ENCODE measurements at places on chromosomes 7 and 10.
A peak's percentile ranks its signal among the peaks of the same experiment; 100 is the strongest.

- peak; percentile 31 for DNase-seq
Observed at GRCh38 chr7:126213876-126214275, 1038.9 kb downstream of the GRM8 start.

DNA sequence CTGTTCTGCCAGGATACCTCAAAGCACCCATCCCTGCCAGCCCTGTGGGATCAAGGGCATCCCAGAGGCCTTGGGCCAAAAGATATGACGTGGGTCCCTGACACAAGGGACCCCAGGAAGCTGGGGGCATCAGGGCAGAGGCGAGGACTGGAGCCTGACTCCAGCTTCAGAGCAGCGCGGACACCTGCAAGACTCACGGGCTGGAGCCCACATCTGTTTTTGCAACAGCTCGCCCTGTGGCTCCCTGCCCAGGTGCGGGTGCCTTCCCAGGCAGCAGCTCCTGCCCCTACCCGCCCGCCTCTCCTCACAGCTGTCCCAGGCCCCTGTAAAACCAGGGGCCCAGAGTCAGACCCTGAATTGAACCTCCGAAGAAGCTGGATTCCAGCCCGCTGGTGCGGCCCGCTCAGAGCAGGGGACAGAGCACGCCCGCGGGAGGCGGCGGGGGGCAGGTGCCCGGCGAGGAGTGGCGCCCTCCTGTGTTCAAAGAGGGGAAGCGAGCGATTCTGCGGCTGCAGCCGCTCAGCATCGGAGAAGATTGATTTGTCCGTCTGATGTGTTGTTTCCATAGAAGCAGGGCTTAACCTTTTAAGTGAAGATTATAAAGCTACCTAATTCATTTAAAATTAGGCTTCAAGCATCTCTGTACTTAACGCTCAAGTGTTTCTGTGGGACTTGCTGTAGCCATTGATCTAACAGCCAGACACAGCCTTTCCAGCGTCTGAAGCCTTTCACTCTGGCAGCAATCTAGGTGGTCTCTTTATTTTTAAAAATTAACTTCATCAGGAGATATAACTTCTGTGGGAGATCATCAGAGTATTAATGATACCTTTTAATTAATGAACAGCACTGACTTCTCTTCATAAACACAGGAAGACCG is 88.4 kb downstream of the BEND7 start:
- DNase-seq, result peak; percentile 17

- DNase-seq, result no peak
Observed at GRCh38 chr10:133388236-133388972, 5.6 kb upstream of the MTG1 start.

DNA sequence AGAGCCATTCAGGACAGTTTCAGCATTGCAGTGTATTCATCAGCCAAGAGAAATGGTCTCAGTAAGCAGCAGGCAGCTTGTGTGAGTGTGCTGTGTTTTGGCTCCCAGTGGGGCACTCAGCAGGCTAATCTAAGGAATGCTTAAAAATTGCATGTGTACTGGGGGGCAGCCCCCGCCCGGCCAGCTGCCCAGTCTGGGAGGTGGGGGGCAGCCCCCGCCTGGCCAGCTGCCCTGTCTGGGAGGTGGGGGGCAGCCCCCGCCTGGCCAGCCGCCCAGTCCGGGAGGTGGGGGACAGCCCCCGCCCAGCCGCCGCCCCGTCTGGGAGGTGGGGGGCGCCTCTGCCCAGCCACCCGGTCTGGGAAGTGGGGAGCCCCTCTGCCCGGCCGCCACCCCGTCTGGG is 116.2 kb downstream of the GRID1 start:
- DNase-seq, result no peak

- DNase-seq, result no peak
Observed at GRCh38 chr7:141302617-141303016, 228.8 kb downstream of the TMEM178B start.

DNA sequence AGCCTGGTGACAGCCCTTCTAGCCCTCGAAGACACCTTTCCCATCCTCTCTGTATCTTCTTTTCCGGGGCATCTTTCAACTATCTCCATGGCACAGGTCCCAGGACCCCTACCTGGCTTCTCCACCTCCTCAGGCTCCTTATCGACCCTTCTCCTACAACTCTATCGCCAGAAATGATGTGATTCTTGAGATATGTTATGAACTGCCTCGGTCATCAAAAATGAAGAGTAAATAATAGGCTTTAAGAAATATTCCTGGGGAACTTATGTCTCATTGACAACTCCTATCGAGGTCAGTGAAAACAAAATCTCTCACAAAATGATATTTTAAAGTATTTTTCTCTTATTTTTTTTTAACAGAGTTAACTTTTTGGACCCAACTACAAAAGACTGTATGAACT is 405.5 kb upstream of the SHH start:
- DNase-seq, result no peak

DNA sequence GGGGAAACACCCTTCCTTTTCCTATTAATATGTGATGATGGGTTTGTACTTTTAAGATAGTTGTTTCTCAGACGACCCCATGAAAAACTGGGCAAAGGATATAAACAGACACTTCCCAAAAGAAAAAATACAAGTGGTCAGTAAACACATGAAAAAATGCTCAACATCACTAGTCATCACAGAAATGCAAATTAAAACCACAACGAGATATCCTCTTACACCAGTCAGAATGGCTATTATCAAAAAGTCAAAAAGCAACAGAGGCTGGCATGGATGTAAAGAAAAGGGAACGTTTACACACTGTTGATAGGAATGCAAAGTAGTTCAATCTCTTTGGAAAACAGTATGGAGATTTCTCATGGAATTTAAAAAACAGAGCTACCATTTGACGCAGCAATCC is 111.4 kb upstream of the ZEB1 start:
- DNase-seq, result no peak

DNA sequence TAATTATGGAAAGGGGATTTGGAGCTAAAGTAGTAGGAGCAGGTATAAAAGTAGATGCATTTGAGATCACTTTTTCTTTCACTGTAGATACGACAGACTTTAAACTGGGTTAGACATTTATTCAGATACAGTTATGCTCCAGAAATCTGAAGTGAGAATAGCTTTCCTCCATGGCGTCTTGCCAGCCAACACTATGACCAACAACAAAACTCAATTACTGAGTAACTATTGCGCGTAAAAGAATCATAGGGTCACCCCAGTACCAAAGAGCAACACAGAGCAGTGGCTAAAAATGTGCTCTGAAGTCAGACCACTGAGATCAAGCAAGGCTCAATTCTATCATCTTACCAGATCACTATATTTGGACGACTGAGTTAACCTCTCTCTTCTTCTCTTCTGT is 262.5 kb upstream of the SORCS1 start:
- no peak for DNase-seq

DNA sequence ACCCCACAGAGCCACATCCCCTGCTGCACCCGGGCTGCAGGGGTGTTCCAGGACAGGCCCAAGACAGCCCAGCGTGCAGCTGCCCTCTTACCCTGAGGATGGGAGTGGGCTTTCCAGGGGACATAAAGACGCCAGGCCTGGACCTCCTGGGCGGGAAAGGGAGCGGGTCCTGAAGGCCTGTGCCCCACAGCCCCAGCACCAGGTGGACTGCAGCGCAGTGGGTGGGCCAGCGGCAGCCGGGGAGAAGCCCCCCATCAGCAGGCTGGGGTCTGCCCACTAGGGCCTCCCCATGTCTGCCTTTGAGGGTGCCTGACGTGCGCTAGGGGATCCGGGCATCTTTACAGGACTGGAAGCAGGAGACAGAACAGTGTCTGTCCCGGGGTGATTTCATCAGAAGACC is 22.6 kb upstream of the ZNF735 start:
- DNase-seq, result no peak

- no peak for DNase-seq
Observed at GRCh38 chr10:26391701-26392695, 46.1 kb upstream of the APBB1IP start.

All from fibroblast of skin of right biceps (primary cell).